Stimulated activated naive CD8-positive, alpha-beta T cell treated with anti-CD3 and anti-CD28 coated beads, Interleukin-15, Interleukin-2, amounts not matched to agents 100 U/mL and 50 U/mL, for 24 hours (primary cell): ENCODE measurements at places on chromosomes 12 and 14.

- no peak for DNase-seq
Measured at GRCh38 chr14:73142216-73142615, 5.9 kb downstream of the PSEN1 start.

DNA sequence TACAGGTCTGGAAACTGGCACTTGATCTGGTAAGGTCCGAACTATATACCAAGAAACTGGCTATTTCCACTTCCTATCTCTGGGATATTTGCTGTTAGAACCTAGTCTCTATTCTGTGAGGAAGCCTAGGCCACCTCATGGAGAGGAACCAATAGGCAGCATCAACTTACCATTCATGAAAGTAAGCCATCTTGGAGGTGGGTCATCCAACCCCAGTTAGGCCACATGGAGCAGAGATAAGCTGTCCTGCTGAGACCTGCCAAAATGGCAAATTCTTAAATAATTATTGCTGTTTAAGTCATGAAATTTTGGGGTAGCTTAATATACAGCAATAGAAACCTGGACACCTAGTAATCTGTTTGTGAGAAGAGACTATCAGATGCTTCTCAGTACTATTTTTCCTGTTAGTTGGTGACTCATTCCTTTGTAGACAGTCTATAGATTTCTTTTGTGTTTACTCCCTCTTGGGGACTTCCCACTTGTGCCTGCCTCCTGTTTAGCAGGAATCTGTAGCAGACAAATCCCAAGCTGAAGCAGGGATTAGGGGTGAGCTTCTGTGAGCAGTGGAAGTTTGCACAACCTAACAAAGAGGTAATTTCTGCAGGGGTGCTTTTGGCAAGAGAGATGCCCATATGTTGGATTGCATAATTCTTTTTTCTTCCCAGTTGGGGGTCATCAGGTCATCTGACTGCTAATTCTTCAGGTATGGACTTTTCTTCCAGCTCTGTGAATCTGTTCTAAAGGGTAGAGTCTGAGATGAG lies 136.8 kb downstream of the IGF1 start:
- DNase-seq = no peak

DNA sequence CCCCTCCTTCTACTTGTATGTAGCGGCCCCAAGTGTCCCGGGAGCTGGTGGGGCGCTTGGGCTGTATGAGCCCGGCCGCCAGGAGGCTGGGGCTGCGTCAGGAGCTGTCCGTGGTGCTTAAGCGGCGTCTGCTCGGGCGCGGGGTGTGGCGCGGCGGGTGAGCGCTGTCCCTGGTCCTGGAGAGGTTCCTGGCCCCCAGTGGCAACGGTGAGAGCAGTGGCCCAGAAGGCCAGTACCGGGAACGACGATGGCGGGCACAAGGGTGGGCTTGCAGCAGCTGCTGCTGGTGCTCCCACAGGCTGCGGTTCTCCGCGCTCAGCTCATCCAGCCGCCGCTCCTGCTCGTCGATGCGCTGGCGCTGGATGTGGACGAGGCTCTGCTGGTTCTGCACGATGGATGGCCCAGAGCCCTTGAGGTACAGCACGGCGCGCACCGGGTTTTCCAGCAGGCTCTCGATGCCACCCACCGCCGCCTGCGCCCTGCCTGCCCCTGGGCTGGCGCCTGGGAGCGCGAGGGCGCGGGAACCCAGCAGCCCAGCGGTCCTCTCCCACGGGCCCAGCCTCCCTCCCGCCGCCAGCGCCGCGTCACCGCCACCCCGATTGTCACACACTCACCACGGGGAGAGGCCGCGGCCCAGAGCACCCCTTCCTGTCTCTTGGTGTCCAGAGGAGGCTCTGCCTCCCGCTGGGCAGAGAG lies 41.9 kb upstream of the FKBP4 start:
- peak; percentile 87 for DNase-seq

- DNase-seq = no peak
Measured at GRCh38 chr14:96224480-96225096, 19.9 kb downstream of the BDKRB2 start.

DNA sequence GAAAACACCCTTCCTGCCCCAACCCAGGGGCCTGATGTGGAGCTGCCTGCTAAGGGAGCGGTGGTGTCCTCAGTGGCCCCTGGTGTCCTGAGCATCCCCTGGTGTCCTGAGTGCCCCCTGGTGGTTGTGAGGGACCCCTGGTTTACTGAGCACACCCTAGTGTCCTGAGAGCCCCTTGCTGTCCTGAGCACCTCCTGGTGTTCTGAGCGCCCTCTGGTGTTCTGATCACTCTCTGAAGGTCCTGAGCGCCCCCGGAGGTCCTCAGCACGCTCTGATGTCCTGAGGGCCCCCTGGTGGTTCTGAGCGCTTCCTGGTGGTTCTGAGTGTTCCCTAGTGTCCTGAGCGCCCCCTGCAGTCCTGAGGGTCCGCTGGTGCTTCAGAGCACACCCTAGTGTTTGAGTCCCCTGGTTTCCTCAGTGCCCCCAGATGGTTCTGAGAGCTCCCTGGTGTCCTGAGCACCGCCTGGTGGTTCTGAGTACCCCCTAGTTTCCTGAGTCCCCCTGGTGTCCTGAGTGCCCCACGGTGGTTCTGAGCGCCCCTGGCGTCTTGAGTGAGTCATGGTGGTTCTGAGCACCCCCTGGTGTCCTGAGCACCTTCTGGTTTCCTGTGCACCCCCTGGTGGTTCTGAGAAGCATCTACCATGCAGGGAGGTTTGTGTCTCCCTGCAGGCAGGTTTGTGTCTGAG lies 1004.2 kb downstream of the TMEM121 start:
- DNase-seq = peak; percentile 59

- no peak for DNase-seq
Measured at GRCh38 chr12:45498645-45499044, 230.9 kb upstream of the ARID2 start.

- no peak for DNase-seq
Measured at GRCh38 chr12:104827587-104827986, 130.5 kb downstream of the SLC41A2 start.

DNA sequence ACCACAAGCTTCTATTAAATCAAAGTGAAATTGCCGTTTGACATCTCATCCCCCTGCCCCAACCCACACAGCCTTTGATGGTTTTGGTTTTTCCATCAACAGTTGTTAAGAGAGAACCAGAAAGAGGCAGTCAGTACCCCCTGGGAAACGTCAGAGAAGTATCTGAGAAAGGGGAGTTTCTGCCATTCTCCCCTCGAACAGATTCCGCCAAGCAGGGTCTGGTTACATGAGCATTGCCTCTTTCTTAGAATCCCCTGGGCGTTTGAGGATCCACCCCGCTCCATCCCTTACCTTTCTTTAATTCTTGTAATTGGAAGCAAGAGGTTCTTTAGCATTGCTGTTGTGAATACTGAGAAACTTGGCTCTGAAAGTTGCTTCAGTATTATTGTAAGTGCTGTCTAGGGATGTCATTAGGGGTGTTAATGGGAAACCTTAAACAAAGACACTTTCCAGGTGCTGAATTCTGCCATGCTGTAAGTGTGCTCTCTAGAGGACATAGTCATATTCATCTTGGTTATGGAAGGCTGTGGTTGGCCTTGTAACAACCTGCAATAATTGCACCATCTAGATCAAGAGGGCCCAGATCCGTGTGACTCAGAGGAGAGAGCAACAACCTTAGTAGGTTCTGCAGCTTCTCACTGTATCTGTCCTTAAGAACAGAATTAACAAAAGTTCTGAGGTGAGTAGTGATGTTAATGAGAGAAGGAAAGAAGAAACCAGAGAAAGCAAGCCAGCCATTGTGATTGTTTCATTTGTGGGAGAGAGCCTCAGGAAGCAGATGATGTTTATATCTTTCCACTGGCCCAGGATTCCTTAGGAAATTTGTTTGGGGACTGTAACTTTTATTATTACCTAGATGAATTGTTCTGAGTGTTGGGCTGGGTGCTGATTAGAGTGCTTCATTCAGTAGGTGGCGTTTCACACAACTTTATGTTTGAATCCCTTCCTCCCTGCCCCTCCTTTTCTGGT lies 9.0 kb downstream of the TMBIM6 start:
- peak; percentile 57 for DNase-seq

- no peak for DNase-seq
Measured at GRCh38 chr14:50785457-50786063, 45.4 kb downstream of the NIN start.

DNA sequence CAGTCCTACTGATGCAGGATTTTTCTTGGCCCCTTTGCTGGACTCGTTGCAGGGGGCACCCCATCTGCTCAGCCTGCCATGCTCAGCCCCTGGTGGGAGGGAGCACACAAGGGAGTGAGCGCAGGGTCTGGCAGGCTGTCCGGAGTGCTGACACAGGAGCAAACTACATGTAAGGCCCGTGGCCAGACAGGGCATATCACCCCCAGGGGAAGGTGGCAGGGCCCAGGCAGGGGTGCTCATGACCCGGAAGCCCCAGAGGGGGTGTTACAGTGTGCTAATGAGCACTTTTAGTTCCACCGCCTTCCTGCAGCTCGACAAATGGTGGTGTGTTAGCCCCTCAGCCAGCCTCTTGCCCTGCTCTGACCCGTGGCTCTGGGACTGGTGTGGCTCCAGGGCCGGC lies 645.6 kb upstream of the TMEM132C start:
- DNase-seq = no peak

DNA sequence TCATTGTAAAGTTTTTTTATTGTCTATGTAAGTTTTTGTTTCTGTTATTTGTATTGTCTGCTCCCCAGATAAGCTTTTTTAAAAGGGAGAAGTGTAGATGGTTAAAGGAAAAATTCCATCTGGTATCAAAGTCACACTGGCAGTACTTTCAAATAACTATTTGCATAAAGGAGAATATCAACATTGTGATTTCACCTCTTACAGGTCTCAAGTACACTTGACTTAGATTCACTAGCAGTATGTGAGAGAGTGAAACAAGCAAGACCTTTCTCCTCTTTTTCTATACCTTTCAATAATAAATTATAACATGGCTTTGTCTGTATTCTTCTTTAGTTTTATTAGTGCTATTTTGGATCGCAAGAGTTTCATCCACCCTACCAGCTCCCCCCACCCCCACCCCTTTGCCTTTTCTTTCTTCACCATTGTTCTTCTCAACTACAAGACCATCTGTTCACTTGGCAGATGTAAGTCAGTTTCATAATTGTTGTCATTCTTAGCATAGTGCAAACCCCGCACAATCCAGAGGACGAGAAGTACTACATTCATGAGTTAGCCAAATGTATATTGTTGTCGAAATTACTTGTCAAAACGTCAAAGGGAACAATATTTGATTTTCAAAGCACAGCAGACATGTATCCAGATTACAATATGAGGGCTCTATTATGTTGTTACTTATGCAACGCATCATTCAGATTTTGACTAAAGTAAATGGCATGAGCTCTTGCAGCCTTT lies 602.7 kb upstream of the FLRT2 start:
- no peak for DNase-seq

GRCh38 chr14:70183991-70184390 lies 4.8 kb downstream of the SLC8A3 start:
- DNase-seq = no peak

DNA sequence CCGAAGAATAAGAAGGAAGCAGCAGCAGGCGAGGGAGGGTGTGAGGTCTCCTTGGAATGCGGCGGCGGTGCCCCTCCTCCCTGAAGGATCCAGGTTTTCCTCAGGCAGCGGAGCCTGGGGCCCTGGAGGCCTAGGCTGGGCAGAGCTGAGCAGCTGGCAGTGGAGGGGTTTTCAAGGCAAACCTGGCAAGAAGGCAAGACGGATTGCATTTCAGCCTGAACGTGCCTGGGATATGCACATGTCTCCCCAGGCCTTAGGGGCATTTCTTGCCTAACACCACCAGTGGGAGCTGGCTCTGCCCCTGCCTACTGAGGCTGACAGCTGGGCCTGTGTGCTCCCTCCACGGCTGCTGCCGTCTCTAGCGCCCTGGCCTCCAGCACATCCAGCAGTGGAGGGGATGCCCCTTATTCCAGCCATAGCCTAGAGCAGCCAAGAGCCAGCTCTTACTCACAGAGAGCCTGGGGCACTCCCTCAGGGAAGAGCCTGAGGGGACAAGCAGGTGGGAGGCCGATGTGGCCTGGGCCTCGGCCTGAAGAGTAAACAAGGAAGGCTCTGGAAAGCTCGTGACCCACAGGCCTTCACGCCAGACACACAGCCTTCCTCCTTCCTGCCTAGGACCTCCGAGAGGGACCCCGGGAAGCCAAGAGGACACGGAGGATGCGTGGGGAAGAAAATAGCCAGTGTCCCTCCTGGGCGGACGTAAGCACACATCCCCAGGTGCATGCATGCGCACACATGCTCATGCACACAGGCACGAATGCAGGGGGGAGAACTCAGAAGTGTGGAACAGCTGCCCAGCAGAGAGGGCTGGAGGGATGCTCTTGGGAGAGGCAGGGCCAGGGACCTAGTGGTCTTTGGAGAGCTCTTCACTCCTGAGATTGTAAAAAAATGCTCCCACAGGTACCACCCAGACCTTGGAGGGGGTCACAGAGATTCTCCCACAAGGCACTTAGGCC lies 23.0 kb upstream of the EIF2B2 start:
- DNase-seq = no peak

GRCh38 chr14:24246765-24247212 lies 4.4 kb upstream of the TINF2 start:
- DNase-seq = no peak

- DNase-seq = peak; percentile 44
Measured at GRCh38 chr14:104135121-104135903, 3.1 kb upstream of the KIF26A start.

DNA sequence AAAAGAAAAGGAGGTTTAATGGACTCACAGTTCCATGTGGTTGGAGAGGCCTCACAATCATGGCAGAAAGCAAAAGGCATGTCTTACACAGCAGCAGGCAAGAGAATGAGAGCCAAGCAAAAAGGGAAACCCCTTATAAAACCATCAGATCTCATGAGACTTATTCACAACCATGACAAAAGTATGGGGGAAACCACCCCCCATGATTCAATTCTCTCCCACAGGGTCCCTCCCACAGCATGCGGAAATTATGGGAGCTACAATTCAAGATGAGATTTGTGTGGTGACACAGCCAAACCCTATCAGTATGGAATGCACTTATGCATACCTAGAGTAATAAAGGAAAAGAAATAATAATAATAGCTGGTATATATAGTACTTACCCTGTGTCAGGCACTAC lies 4.5 kb upstream of the GLIPR1 start:
- peak; percentile 49 for DNase-seq

- DNase-seq = no peak
Measured at GRCh38 chr12:70177631-70178030, 65.6 kb upstream of the CNOT2 start.
